ENCODE measurements at places on chromosomes 3 and 15. TPM values are rescaled to one million over a fixed set of nuclear protein-coding genes. Genes with fewer than 3 reads are reported as not detected.

- DNase-seq, result no peak
These were observed 1337.1 kb downstream of the ROBO1 start for GRCh38 chr3:78430741-78431140.

GRCh38 chr3:60613769-60614303 is 637.4 kb downstream of the FHIT start:
- DNase-seq, result no peak

DNA sequence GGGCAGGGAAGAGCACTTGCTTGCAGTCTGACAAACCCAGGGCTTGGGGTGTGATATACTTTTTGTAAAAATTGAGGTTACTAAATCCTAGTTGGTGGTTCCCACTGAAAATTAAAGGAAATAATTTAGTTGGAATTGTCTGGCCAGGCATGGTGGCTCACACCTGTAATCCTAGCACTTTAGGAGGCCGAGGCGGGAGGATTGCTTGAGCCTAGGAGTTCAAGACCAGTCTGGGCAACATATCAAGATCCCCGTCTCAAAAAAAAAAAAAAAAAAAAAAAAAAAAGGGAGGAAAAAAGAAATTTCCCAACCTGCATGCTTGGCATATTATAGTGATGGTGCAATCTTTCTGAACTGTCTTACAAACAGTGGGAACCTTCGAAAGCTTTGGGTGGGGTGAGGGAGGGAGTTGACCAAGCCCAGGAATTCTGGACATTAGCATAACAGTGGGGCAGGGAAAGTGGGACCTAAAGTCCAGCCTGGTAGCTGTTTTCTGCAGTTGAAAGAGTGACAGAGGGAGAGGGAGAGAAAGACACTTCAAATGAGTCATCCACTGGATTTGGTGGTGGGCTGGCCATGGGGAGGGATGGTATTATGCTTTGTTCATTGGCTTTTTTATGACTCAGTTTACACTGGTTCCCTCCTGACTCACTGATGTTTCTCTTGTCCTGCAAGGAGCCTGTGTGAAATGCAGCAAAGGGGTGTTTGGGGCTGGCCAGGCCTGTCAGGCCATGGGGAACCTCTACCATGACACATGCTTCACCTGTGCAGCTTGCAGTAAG is 41.1 kb downstream of the LIMD1 start:
- no peak for DNase-seq

GRCh38 chr3:140242818-140243276 is 307.9 kb downstream of the CLSTN2 start:
- DNase-seq, result peak; percentile 10

DNA sequence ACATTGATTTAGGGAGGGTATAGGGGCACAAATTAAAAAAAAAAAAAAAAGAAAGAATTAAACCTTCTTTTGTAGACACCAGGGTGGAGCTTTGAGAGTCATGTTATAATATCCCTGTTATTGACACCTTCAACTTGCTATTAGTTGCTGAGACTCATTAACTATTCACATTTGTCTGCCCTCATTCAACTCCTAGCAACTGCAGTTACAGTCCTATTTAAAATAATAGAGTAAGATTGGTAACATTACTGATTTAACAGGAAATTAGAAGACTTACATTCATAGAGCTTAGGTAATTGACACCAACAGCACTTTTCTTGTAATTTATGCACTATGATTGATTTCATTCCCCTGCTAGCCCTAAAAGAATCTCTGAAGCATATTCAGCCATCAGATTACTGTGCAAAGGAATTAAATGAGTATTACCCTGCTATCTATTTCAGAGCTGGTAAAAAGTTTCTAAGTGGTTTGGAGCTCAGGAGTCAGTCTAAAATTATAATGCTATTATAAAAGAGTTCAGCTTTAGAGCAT is 148.8 kb upstream of the TBL1XR1 start:
- DNase-seq, result no peak

GRCh38 chr3:49495023-49495422 is 25.0 kb downstream of the DAG1 start:
- DNase-seq, result no peak

- DNase-seq, result no peak
These were observed 7.3 kb downstream of the ST3GAL6 start for GRCh38 chr3:98770261-98771039.

DNA sequence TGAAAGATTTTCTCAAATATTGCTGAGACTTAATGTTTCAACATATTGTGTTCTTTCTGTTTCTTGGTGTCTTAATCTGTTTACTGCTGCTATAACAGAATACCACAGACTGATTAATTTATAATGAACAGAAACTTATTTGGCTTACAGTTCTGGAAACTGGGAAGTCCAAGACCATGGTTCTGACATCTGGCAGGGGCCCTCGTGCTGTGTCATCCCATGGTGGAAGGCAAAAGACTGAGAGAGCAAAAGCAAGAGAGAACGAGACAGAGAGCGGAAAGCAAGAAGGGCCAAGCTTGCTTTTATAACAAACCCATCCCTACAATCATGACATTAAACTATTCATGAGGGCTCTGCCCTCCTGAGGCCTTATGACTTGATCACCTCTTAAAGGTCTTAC is 88.7 kb downstream of the ARNT2 start:
- no peak for DNase-seq

- DNase-seq, result peak; percentile 20
These were observed 183.3 kb downstream of the NSUN3 start for GRCh38 chr3:94246171-94246570.

DNA sequence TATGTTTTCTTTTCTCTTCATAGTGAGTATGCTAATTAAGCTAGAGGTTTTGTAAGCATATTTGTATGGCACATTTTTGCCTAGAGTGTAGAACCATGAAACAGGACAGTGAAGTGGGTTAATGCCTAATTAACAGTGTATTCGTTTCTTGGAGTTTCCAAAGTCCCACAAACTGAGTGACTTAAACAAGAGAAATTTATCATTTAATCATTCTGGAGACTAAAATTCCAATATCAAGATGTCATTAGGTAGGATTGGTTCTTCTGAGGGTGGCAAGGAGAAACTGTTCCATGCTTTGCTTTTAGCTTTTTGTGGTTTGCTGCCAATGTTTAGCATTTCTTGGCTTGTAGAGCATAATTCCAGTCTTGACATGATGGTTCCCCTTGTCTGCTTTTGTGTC is 734.2 kb downstream of the NAALADL2 start:
- DNase-seq, result no peak

- no peak for DNase-seq
These were observed 28.3 kb downstream of the PLXND1 start for GRCh38 chr3:129577925-129578786.

- DNase-seq, result no peak
These were observed 195.2 kb downstream of the ALCAM start for GRCh38 chr3:105561876-105562275.

DNA sequence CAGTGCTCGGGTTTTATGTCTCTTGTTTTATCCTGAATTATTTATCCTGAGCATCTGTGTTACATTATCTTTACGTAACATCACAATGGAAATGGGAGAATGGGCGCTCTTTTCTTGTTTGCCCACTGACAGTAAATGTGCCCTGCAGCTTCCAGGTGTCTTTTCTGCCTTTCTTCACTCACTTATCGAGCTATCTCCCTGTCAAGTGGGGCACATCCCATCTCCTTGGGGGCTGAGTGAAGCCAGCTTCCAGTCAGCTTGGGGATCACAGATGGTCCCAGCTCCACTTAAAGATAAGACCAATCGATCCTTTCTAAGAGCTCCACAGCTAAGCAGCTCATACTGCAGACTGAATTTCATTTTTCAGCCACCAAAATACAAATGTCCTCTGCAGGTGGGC is 125.8 kb downstream of the KBTBD8 start:
- DNase-seq, result no peak

DNA sequence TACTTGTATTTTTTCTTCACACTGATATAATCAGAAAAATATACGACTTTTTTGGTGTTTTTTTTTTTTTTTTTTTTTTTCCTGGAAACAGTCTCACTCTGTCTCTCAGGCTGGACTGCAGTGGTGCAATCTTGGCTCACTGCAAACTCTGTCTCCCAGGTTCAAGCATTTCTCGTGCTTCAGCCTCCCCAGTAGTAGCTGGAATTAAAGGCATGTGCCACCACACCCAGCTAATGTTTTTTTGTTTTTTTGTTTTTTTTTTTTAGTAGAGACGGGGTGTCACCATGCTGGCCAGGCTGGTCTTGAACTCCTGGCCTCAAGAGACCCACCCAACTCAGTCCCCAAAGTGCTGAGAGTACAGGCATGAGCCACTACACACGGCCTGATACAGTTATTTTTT is 20.8 kb upstream of the DNAAF4 start:
- no peak for DNase-seq

DNA sequence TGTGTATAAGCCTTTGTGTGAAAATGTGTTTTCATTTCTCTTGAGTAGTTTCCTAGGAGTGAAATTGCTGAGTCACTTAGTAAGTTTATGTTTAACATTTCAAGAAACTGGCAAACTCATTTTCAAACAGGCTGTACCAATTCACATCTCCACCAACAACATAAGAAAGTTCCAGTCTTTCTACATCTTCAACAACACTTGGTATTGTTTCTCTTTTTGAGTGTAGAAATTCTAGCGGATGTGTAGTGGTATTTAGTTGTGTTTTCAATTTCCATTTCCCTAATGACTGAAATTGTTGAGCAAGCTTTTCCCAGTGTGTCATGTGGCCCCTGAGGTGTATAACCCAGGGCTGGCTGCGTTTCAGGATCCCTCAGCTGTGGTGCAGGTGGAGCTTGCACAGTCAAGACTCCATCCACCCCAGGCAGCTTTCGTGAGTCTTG is 258.5 kb downstream of the PDCD6IP start:
- no peak for DNase-seq

DNA sequence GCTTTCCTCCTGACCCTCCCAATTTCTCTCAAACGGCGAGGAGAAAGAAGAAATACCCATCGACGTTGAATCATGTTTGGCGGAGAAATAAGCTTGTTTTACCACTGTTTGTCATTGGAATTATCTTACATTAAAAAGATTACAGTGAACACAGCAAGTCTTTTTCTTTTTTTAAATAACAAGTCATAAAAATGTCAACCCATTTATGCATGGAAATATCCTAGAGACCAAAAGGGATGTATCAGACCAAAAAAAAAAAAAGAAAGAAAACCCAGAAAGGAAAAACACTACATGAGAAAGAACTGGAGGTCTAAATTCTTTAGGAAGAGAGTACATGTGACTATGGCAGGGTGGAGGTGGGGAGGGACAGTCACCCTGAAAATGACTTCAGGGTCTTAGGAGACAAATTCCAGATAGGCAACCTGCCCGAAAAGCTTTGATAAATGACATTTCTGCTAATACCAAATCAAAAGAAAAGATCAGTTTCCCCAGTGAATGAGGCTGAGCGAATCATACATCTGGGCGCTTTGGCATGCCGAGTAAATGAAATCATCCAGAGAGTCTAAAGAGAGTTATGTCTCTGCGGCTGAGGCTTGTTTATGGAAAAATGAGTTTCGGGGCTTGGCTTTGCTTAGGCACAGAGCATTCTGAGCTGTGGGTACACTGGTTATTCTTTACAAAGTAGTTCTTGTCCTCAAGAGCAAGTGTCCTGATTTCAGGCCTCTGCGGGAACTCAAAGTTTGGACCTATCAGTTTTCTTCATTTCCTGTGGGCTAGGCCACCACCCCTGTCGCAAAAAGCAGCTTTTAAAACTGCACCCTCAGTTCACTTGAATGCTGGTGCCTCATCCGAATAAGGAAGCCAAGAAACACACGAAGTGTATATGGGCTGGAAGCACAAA is 110.1 kb upstream of the TGFBR2 start:
- DNase-seq, result peak; percentile 72

- no peak for DNase-seq
These were observed 4.8 kb downstream of the CHSY1 start for GRCh38 chr15:101246824-101247745.

GRCh38 chr3:23175341-23176083 is 27.6 kb upstream of the UBE2E2 start:
- DNase-seq, result no peak

- DNase-seq, result no peak
These were observed 25.8 kb upstream of the MTHFS start for GRCh38 chr15:79922512-79923078.

DNA sequence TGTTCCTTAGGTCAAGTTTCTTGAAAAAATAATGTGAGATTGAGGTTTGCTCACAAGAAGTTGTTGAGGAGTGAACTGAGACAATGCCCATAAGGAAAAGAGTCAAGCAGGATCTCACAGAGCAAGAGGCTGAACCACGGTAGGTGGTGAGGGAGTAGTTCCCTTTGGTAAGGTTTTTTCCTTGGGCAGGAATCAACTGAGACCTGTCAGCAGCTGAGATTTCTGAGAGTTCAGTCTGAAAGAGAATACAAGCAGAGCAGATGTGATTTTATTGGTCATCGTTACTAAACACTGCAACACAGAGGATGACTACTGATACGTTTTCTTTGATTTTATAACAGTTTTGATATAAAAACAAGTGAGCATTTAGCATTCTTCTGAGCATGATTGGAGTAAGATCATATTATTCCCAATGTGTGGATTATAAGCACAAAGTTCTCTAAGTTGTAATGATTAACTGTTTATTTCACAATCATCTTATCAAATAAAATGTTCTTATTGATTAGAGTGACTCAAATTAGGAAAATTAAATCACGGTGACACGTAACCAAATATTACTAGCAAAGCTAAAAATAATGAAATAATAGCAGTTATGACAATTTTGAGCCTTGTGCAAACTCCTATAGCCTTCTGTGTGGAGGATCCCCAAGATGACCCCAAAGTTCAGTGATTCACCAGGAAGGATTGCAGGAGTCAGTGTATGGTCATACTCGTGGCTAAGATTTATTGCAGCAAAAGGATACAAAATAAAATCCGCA is 346.2 kb upstream of the ZNF717 start:
- DNase-seq, result peak; percentile 2

- no peak for DNase-seq
These were observed 8.4 kb upstream of the RPS17 start for GRCh38 chr15:82548700-82549099.

DNA sequence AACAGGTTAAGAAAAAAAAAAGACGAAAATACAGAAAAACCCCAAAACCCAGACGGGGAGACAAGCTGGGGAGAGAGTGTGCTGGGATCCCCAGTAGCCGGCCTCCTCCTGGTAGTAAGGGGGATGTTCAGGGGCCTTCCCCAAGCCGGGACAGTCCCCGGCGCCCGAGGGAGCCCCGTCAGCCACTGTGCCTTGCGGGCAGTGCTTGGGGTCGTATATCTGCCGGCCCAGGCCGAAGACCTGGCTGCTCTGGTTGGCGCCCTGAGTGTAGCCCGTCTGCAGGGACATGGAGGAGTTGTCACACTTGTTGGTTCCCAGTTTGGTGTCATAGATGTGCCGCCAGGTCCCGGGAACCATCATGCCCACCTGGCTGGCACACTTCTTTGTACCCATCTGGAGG is 287.2 kb upstream of the GADL1 start:
- no peak for DNase-seq

GRCh38 chr3:172074586-172074985 is 35.2 kb downstream of the FNDC3B start:
- DNase-seq, result no peak

The RPL22L1 gene
- 33.2 TPM for polyA plus RNA-seq

The NANOGP8 gene
- not detected for polyA plus RNA-seq

The ADIPOQ gene
- not detected for polyA plus RNA-seq

The C3orf22 gene
- not detected for polyA plus RNA-seq

The ATP8B4 gene
- polyA plus RNA-seq, result 0.15 TPM

The ACY1 gene
- 116 TPM for polyA plus RNA-seq

The RTP3 gene
- not detected for polyA plus RNA-seq

The ZNF80 gene
- polyA plus RNA-seq, result not detected

The SLC30A4 gene
- 2.3 TPM for polyA plus RNA-seq

The FRMD4B gene
- polyA plus RNA-seq, result 38.6 TPM

The BRK1 gene
- 214 TPM for polyA plus RNA-seq

The PLSCR2 gene
- not detected for polyA plus RNA-seq

The FGF12 gene
- 1.5 TPM for polyA plus RNA-seq

The HHLA2 gene
- not detected for polyA plus RNA-seq

Measured in cardiac muscle cell (in vitro differentiated cells and primary cell).